Stimulated activated CD4-positive, alpha-beta T cell treated with anti-CD3 and anti-CD28 coated beads, Interleukin-15, amount 100 ng/mL, for 48 hours (primary cell): ENCODE measurements at places on chromosomes 16 and 17.

- no peak for DNase-seq
Observed at GRCh38 chr17:39151150-39151942, at the start of gene PLXDC1. Gene PLXDC1, minus strand, starts transcription at chr17:39151637. Its CDS starts 200 bp downstream, at chr17:39151437.

- no peak for DNase-seq
Observed at GRCh38 chr16:11007714-11008280, 63.4 kb downstream of the CLEC16A start.

DNA sequence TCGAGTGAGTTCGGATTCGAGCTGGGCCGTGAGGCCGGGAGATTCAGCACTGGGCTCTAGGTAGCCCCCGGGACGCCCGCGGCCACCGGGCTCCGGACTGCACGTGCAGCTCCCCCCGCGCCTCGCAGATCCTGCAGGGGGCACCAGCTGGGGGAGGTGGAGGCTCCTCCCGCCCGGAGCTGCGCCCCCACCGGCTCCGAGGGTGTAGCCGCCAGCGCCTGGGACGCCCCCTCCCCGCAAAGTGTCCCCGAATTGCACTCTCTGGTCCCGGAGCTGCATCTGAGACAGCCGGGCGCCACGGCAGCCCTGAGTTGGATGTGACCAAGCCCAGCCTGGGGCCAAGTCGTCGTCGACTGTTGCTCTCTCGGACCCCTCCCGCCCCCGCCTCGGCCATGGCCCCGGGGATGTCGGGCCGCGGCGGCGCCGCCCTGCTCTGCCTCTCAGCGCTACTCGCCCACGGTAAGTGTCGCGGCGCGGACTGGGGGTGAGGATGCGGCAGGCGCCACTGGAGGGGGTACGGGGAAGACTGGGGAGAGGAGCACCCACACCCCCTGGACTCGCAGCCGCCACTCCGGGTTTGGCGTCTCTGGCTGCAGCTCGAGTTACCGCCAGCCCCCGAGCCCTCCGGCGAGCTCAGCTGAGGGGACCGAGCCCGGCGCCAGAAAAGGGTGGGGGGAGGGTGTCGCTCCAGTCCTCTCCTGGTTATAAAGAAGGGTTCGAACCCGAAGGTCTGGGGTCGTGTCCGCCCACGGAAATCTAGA, 1.5 kb downstream of the TMEM132E start:
- no peak for DNase-seq

GRCh38 chr17:31858642-31859486, at the start of gene COPRS:
Gene COPRS, minus strand, starts transcription at chr17:31859244. Its CDS starts 45 bp downstream, at chr17:31859199.
- DNase-seq: peak; percentile 72

- no peak for DNase-seq
Observed at GRCh38 chr17:6135236-6135635, 65.1 kb downstream of the WSCD1 start.

- DNase-seq: no peak
Observed at GRCh38 chr16:24771779-24772157, 42.3 kb downstream of the TNRC6A start.

DNA sequence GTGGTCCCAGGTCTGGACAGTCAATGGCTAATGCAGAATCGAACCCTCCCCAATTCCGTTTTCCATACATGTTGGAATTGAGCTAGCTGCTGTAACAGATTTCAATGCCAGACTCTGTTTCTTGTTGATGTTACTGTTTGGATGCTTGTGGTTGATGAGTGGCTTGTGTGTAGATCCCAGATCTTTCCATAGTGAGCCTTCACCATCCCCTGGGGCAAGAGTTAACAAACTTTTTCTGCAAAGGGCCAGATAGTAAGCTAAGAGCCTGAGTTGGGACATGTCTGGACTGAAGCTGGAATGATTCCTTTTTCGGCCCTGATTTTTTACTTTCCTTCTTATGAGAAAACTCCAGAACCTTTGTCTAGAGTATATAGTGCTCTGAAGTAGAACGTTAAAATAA, 296.3 kb downstream of the CPPED1 start:
- no peak for DNase-seq

DNA sequence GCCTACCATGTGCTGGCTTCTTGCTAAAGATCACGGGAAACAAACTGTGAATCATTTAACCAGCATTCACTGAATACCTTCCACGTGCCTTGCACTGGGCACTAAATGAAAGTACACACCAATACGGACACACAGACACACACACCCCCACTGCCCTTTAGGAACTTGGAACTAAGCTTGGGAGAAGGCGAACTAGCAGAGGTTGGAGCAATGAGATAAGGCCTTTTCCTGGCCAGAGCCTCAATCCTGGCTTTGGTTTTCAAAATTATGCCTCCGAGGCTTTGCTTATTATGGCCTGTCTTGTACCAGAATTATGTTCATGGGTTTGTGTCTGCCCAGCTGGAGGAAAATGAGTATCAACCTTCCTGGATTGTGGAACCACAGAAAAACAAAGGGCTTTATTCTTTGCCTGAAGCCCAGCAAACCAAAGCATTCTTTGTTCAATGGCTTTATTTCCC, 32.3 kb downstream of the CPPED1 start:
- no peak for DNase-seq

GRCh38 chr17:4559966-4560365, 411 bp downstream of the GGT6 start:
- no peak for DNase-seq

GRCh38 chr16:48003206-48003907, 152.4 kb downstream of the ABCC12 start:
- no peak for DNase-seq

DNA sequence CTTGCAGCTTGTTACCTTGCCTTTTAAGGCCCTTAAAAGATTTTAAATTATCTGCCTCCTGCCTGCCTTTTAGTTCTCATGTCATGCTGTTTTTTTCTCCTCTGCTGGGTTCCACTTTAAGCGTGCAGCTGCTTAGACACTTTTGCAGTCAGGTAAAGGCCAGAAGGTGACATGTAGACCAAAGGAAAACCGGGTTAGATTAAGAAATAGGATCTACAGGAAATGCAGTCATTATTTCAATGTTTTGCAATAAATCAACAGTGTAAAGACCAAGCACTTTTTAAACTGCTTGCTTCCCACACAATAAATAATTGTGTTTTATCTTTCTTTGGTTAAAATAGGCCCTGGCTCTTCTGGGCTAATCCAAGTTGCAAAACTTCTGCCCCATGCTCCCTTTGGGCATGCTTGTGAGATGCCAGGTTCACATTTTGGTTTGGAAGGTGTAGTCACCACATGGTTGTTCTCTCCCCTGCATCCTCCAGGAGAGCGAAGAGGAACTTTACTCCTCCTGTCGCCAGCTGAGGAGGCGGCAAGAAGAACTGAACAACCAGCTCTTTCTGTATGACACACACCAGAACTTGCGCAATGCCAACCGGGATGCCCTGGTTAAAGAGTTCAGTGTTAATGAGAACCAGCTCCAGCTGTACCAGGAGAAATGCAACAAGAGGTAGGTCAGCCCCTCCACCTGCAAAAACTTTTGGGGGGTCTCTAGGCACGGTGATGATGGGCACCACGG, 54.9 kb downstream of the SDR42E1 start:
- no peak for DNase-seq

GRCh38 chr16:74710401-74710800, 9.7 kb upstream of the MLKL start:
- no peak for DNase-seq

DNA sequence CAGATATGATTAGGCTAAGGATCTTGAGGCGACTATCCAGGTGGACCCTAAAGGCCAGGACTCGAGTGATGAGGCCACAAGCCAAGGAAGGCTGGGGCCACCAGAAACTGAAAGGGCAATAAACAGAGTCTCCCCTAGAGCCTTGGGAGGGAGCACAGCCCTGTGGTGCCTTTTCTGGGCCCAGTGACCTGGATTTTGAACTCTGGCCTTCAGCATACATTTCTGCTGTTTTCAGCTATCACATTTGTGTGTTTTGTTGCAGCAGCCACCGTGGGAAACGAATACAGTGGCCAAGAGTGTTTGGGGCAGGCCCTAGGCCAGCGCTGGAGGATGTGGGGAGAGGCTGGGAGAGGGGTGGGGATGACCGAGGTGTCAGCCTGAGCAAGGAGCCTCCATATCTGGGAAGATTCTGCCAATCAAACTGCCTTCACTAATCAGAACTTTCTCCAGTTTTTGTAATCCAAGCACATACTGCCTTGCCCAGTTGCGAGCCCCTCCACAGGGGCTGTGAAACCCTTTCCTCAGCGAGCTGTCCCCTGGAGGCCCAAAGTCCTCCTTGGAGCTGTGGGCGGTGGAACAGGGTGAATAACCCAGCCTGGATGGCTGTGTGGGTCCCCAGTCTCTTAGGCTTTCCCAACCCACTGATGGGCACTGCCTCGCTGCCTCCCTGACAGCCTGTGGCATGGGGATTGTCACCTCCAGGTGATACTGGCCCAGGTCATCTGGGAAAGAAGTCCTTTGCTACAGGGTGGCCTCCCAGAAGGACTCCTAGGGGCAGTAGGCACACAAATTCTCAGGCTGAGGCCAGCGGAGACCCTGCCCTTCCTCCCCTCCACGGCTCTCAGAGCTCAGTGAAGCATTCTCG, 16.8 kb downstream of the B9D1 start:
- DNase-seq: no peak

DNA sequence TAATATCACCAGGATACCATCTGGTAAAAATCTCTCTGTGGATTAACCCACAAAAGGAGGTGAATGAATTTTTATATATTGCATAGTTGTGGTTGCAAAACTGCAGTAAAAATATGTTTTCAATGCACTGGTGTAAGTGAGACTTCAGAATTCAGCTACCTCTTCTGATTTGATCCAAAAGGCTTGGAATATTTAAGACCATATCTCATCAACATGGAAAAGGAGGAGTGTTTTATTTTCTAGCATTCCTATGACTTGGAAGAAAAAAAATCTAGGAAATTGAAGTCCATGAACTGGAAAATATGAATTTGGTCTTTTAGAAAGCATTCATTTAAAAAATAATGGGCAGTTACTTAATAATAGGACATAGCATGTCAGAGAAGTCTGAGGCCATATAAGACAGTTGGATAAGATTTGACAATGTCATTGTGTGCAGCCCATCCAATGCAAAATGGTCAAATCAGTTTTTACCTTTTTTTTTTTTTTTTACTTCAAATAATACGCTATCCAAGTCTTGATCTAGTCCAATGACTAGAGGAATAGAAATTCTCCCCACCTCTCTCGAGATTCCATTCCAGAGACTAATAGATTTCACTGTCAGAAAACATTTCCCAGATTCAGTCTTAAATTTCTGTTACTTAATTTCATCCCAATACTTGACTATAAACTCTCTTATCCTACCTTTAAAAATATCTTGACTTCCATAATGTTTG, 364.9 kb upstream of the PMFBP1 start:
- DNase-seq: no peak

- DNase-seq: no peak
Observed at GRCh38 chr16:18049547-18050133, 286.9 kb downstream of the NPIPA8 start.

DNA sequence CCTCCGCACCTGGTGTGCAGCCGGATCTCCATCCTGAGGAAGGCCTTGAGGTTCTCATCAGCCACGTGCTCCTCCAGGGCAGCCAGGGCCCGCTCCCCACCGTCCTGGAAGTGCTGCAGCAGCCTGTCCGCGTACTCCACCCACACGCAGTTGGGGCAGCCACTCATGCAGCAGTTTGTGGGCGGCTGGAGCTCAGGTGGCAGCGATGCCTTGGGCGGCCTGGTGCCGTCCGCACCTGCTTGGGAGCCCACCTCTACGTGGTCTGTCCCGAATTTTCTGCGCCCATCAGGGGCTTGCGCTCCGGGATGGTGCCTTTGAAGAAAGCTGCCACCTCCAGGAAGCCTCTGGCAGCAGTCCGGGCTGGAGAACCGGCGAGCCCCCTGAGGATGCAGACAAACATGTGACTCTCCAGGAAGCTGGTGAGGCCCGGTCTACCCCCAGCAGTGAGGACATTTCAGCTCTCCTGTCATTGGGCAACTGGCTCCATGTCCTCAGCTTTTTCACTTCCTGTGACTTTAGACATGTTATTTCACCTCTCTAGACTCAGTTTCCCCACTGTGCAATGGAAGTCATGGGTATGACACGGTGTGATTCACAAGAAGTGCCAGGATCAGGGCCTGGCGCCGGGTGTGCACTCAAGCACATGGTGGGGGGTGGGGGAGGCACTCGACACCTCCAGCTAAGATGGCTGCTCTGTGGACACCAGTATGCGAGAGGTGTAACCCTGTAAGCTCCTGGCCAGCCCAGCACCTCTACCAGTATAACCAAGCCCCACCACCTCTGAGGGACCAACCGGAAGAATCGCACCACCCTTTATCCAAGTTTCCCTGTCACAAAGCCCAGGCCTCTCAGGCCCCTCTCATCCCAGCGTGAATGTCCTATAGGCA, 957 bp downstream of the OXLD1 start:
- peak; percentile 56 for DNase-seq

DNA sequence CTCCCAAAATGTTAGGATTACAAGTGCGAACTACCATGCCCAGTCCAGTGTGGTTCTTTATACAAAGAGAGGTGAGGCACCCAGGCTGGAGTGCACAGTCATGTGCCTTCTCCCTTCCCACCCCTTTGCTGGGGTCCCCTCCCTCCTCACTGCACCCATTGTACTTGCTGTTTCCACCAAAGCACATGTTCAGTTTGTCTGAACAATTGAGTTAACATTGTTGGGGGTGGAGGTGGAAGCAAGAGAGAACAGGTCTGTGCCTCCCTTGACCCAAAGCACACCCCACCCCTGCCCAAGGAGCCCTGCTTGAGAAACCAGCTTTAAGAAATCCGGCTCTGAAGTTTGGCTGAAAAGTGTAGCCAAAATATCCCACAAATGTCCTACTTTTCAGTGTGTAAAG, 142.3 kb upstream of the CDH5 start:
- DNase-seq: no peak

DNA sequence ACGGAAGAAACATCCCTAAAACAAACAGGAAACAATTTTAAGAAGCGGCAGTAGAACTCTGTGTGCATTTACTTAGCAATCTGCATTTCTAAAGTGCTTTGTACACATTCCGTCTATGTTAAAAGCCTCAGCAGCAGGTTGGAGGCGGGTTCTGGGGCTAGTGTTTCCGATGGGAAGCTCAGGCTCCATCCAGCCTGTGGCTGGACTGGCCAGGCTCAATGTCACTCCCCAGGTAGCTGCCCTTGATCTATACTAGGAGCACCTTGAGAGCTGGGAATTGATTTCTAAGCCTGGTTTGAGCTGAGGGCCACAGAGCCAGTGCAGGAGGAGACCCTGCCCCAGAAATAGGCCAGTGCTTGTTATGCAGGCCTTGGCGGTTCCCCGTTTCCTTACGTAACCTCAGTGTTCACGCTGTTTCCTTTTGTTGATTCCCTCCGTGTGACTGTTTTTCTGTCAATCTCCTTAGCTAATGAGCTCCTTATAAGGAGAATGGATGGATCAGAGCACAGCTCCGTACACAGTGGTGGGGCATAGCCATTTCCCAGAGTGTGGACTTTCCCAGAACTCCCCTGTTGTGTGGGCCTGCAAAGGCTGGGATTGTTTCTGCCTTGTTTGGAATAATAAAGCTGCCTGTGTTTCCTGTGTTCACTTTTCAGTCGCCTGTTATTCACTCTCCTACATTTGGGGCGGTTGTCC, 21.4 kb downstream of the ADORA2B start:
- no peak for DNase-seq

DNA sequence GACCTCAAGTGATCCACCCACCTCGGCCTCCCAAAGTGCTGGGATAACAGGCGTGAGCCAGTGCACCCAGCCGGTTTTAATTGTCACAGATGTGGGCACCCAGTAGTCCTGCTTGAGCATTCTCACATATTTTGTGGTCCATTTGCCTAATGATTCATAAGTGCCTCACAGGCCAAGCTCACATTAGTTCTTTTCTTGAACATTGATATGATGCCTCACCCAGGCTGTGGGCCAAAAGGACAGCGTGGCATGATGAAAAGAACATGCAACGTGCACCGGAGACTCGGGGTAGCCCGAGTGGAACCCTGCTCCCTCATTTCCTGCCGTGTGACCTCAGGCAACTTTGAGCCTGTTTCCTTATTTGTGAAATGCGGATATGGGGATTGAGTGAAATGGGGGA, 181.9 kb downstream of the SNX29 start:
- no peak for DNase-seq

- no peak for DNase-seq
Observed at GRCh38 chr17:57939797-57940196, 15.4 kb downstream of the CUEDC1 start.
